ENCODE measurements at places on chromosomes 5 and 9.

DNA sequence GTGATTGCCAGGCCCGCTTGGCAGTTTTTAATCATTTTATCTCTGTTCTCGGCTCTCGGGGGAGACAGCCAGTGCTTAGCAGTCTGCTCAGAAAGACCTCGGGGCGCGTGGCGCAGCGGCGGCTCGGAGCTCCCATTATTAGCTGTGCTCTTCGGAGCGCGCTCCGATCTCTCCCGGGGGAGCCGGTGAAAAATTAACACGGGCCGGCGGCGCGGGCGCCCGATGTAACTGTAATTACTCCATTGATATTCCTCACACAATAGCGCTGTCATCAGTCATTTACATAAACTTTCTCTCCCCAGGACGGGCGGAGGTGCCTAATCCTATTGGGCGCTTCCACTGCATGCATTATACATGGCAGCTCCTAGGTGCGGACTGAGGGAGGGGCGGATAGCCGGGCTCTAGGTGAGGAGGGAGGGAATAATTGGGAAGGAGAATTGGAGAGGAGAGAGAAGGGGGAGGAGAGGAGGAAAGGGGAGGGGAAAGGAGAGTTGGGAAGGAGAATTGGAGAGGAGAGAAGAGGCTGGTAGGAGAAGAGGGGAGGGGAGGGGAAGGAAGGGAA, 24.9 kb downstream of the LMX1B start:
- no peak for DNase-seq

DNA sequence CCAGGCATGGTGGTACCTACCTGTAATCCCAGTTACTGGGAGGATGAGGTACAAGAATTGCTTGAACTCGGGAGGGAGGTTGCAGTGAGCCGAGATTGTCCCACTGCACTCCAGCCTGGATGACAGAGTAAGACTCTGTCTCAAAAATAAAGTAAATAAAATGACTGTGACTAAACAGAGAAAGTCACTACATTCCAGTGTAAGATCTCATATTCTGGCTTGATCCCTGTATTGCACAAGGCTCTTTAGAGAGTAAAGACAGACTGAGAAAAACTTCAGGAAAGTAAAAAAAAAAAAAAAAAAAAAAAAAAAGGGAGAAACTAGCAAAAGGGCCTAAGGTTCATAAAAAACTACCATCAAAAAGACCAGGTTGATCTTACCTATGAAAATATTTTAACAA, 106.6 kb upstream of the PJA2 start:
- DNase-seq: no peak

DNA sequence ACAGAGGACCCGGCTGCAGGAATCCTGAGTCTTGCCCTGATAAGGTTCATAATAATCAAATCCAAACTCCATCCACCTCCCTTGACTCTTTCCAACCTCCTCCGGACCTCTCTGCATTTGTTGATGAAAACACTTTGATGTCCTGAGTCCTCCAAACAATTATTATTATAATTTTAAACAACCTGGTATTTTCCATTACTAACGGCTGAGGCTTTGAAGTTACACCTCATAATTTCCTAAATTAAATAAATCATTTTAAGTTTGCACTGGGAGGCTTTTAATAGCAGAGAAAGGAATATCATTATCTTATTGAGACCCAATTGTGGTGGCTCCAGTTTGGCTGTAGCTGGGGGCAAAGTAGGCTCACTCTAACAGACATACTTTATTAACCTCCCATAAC, 9.5 kb downstream of the MSX2 start:
- no peak for DNase-seq

- DNase-seq: no peak
These were observed 704.3 kb upstream of the ZNF608 start for GRCh38 chr5:125450771-125451170.

DNA sequence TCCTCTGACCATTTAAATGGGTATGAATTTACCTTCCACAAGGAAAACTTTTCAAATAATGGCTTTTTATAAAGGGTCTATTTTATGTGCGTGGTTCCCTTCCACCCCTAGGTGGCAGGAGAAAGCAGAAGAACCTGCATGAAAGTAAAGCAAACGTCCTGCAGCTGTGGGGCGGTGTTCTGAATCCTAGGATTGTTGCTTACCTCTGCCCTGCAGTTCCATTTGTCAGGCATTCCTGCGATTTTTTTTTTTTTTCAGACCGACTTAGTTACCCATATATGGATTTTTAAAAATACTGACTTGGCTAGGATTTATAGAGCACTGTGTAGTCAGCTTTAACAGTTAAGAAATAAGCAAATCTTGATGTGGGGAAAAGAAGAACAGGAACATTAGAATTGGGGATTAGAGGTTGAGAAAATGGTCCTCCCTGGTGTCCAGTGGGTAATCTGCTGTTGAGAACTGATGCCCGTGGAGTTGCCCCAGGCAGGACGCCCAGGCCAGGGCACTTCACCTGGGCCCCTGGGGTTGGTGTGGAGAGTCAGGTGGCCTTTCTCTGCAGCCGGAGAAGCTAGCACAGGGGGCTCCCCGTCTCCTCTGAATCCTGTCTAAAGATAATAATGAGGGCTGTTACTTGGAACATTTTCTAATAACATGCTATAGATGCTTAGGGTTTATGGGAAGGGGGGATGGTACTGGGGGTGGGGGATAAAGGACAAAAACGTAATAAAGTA, 30.4 kb upstream of the LTC4S start:
- peak; percentile 24 for DNase-seq

DNA sequence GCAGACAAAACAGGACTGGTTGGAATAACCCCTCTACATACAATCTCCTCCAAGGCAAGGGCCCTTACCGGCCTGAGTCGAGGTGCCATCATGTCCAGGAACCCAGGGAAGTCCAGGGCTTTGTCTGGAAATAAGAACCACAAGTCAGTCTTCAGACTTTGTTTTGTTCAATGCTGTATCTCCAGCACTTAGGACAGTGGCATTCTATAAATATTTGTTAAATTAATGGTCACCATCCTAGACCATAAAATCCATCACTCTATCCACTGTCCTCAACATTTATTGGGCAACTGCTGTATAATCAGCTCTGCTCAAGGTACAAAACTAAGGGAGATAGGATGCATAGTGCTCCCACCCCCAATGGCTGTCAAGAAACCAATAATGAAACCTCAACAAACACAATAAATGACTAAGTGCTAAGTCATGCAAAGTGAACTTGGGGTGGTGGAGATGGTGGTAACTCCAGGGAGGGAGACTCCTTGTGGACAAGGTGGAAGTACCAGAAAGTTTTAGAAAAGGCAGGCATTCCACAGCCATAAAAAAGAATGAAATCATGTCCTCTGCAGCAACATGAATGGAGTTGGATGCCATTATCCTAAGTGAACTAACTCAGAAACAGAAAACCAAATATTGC, 5.0 kb downstream of the RELL2 start:
- no peak for DNase-seq

DNA sequence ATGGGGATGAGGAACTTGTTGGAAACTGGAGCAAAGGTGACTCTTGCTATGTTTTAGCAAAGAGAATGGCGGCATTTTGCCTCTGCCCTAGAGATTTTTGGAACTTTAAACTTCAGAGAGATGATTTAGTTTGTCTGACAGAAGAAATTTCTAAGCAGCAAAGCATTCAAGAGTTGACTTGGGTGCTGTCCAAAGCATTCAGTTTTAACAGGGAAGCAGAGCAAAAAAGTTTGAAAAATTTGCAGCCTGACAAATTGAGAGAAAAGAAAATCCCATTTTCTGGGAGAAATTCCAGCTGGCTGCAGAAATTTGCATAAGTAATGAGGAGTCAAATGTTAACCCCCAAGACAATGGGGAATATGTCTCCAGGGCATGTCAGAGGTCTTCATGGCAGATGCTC, 682.3 kb upstream of the ST8SIA4 start:
- DNase-seq: no peak

DNA sequence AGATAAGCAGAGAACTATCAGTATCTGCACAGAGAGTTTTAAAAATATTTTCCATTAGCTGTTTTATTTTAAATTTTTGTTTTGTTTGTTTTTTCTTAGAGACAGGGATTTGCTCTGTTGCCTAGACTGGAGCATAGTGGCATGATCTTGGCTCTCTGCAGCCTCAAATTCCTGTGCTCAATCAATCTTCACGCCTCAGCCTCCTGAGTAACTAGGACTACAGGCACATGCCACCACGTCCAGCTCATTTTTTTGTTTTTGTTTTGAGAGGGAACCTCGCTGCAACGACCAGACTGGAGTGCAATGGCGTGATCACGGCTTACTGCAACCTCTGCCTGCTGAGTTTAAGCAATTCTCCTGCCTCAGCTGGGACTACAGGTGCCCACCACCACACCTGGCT, 138.2 kb upstream of the LPAR1 start:
- DNase-seq: no peak

DNA sequence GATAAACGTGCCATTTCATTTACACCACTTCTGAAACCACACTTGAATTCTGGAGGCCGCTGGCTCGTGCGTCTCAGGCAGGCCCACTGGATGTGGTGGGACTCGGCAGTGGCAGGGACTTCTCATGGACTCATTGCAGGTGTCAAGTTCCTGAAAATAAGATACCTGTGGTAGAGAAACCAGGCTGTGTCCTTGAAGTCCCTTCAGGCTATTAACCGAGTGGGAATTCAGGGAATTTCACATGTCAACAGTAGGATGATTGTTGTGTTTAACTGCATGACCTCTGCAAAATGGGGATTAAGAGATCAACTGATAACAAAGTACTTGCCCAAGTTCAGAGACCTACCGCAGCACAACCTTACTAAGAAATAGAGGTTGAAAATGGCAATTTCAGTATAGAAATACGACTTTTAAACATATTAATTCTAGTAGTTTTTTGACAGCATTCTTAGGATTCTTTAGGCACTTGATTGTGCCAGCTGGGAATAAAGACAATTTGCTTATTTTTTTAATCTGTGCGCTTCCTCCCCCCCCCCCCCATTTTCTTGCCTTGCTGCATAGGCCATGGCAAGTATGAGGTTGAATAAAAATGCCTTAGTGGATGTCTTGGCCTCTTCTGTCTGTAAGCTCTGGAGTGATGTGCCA, 26.8 kb downstream of the TRIP13 start:
- no peak for DNase-seq

DNA sequence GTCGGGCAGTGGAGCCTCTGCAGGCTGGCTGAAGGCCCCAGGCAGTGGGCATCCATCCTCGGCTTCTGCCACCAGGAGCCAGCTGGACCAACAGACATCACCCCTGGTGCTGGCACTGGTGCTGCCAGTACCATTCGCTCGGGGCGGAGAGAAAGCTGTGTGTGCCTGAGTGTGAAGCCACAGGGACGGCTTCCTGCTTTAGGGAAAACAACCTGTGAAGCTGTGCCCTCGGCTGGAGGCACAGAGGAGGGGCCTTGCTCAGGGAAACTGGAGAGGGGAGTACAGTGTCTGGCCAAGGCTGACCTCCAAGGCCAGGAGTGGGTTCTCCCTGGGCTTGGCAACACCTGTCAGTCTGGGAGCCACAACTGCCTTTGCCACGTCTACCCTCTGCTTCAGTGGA, 38.3 kb downstream of the NEK6 start:
- DNase-seq: no peak

- DNase-seq: no peak
These were observed 66.2 kb upstream of the ADCY2 start for GRCh38 chr5:7329712-7330111.

DNA sequence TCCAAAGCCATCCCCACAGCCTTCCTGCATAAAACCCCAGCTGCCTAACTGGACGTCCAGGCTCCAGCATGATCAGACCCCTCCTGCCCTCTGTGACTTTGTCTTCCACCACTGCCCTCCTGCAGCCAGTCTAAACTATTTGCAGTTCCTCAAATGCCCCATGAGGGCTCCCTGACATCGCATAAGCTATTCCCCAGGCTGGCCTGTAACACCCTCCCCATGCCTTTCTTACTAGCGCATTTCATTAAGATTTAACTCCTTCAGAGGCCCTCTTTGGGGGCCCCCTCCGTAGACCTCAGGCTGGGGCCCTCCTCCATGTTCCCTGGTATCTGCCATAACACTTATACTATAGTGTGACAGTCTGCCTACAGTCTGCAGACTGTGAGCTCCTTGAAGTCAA, 15.5 kb upstream of the SMIM23 start:
- no peak for DNase-seq

DNA sequence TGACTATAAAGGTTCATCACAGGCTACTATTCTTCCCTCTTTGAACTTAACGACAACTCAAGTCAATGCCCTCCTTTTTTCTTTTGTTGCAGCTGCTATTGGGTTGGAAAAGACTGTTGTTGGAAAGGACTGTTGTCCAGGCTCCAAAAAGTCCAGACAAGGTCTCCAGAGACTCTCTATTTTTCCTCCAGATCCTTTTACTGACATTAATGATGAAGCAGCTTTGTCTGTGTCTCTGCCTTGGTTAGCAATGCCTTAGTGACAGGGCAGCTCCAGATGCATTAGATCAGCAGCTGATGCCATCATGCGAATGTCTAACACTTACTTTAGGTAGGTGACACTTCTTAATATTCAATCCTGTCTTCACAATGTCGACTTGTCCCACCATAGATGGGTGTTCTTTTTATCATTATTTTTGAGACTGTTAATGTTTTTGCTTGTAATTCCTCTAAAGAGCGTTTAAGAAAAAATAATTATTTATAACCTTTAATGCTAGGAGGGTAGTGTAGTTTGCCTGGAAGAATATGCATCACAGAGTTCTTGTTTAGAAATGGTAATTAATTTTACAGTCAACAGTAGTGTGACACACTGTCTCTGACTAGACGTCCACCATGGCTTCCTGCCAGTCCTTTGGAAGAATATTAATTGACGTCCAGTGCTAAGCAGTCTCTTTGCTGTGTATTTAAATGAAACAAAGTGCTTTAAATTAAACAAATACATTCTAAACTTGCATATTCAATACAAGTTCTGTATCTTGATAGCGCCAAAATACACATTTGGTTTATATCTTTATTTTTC, 492.2 kb downstream of the NR2F1-AS1 start:
- no peak for DNase-seq

DNA sequence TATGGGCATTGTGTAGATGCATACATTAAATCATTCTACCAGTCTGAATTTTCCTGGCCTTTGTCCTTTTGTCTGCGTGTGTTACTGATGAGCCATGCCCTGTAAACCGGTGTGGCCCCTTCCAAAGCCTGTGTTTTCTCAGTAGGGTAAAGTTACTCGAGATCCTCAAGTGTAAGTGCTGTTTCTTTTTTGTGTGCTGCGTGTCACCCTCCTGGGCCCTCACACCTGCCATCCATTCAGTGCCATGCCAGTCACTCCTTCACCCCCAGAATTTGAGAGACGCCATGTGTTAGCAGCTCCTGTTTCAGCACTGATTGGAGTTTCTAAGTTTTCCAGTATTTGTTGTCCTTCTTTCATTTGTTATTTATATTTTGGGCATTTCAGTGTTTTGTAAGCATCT, 288.2 kb downstream of the FANCC start:
- DNase-seq: no peak

DNA sequence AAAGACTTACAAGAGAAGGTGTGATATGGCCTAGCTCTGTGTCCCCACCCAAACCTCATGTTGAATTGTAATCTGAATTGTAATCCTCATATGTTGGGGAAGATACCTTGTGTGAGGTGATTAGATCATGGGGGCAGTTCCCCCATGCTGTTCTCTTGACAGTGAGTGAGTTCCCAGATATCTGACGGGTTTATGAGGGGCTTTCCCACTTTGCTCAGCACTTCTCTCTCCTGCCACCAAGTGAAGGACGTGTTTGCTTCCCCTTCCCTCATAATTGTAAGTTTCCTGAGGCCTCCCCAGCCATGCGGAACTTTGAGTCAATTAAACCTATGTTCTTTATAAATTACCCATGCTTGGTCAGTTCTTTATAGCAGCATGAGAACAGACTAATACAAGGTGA, 49.0 kb downstream of the CDO1 start:
- DNase-seq: no peak

GRCh38 chr5:140073296-140073695, 30.2 kb upstream of the NRG2 start:
- no peak for DNase-seq

GRCh38 chr9:19513671-19514275, 105.0 kb downstream of the ACER2 start:
- DNase-seq: no peak
